Left forelimb (tissue), 1 donor: ENCODE measurements at places on chromosomes 5 and 9.

GRCh38 chr9:111455638-111456037 is 28.5 kb downstream of the ECPAS start:
- no peak for DNase-seq

- no peak for DNase-seq
These were observed 10.4 kb upstream of the C5orf63 start for GRCh38 chr5:127083711-127084110.

GRCh38 chr5:144336191-144336961 is 165.7 kb downstream of the KCTD16 start:
- DNase-seq: no peak

DNA sequence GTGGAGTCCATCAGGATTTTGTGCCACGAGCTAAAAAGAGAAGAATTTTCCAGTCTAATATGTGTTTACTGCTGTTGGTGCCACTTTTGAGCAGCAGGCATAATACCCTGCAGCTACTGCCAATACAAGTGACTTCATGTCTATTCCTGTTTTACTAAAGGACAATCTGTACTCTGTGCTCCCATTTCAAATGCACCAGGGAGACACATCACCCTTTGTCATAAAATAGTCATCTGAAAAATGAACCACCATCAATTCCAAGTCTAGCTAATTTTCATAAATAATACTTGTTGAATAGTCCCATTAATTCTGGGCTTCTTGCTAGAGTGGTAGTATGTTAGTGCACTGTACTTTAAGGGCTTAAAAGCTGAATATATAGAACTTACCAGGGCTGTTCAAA is 8.9 kb upstream of the PKD2L2 start:
- DNase-seq: no peak

GRCh38 chr5:97365918-97366317 is 182.9 kb upstream of the RIOK2 start:
- DNase-seq: no peak

DNA sequence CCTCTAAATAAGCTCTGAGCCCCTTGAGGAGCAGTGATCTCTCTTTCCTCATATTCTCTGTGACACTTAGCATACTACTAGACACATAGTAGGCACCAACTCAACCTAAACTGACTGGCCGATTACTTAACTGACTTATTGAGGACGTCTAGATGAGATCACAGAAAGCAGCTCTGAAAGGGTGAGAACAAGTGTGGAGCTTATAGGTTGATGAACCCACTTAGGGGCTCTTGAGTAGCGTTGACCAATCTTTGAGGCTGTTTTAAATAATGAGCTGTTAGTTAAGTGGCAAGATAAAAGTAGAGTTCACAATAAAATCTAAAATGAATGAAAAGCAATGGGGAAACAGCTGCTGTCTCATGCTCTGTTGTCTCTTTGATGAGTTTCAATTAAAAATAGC is 124.7 kb upstream of the TNPO1 start:
- DNase-seq: no peak

DNA sequence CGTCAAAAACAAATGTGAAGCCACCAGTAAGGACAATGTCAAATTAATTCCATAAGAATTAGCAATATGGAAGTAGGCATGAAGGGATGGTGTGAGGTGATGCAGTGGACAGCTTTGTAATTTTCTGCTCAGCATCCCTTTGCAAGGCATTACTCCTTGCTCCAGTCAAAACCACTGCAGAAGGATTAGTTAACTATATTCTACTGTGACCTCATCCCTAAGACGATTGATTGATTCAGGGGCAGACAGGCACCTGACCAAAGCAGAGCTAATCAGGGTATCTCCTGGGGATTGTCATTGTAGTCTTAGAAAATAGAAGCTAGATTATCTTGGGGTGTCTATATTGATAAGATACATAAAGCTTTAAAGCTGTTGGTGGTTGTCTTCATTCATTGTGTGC is 98.7 kb downstream of the NMUR2 start:
- no peak for DNase-seq

- no peak for DNase-seq
These were observed 98.0 kb upstream of the PITX1 start for GRCh38 chr5:135131801-135132680.

DNA sequence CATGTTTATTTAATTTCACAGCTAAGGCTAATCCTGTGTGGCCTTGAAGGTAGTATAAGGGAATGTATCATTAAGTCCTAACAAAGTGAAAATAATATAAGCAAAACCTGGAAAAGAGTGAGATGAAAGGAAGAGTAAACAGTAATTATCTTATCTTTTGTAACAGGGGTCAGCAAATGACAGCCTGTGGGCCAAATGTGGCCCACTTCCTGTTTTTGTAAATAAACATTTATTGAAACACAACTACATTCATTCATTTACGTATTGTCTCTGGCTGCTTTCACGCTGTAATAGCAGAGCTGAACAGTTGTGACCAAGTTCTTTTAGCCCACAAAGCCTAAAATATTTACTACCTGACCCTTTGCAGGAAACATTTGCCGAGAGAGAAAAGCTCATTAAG is 78.4 kb upstream of the HTR4 start:
- no peak for DNase-seq
